ENCODE measurements at places on chromosomes 5 and 9.

DNA sequence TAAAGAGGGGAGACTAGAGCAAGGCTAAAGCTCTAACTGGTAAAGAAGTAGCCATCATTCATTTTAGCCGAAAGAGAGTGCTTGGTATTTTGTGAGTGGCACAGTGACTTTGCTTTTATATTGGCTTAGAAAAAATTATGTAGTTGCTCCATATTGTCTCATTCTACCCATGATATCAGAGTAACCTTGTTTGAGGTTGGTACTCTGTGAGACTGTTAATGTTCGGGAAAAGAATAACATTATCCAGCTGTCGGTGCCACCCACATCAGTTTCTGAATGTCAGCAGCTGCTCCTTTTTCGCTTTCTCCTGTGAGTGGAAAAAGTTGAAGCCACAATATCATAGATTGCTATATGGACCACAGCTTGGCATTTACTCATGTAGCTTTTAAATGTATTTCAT lies 376.4 kb upstream of the KCNN2 start:
- no peak for DNase-seq

GRCh38 chr9:22141908-22142307 lies 132.8 kb upstream of the CDKN2B start:
- no peak for DNase-seq

GRCh38 chr5:67799732-67800234 lies 415.8 kb upstream of the PIK3R1 start:
- DNase-seq: no peak

DNA sequence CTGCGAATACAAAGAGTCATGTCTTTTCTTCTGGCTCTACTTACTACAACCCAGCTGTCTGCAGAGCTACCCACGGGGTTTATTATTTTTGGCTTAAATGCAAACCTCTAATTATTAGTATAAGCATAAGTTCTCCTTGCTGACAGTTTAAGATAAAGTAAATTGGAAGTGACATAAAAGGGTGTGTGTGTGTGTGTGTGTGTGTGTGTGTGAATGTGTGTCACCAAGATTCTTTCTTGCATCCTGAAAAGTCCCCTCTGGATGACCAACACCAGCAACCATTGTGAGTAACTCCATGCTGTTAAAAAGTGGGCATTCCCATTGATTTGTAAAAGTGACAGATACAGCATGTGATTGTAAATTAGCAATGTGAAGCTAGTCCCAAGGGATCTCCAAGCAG lies 803.8 kb upstream of the ZNF608 start:
- no peak for DNase-seq

- DNase-seq: peak; percentile 19
These were observed 9.3 kb upstream of the TEX48 start for GRCh38 chr9:114691046-114691955.

DNA sequence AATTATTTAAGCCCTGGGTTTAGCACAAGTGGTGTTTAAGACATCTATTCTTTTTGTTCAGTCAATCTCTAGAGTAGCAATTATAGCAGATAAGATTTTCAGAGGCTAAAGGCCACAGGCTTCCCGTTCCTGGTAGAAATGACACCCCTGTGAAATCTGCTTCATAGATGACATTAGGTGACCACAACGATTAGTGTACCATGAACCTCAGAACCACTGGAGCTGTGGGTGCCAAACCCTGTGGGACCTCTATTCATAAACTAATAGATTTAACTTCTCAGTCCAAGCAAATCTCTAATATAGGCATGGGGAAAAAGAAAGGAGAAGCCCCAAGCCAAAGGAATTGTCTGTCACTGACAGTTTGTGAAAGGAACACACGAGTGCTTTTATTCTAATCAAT lies 207.4 kb downstream of the ARRDC3 start:
- DNase-seq: no peak

DNA sequence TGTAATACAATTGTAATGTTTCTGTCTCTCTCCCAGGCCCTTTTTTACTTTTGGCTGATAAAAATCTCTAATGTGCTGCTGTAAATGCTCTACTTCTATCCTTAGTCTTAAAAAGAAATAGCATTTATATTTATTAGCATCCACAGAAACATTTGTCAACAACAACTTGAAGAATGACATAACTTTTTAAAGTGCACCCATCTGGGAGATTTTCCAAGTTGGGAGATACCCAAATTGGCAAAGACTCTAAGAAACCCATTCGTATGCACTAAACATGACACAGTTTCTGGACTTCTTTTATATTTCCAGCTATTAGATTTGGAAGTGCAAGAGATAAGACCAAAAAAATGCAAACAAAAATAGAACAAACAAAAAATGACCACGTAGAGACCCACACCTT lies 2287.4 kb upstream of the WWC1 start:
- no peak for DNase-seq

DNA sequence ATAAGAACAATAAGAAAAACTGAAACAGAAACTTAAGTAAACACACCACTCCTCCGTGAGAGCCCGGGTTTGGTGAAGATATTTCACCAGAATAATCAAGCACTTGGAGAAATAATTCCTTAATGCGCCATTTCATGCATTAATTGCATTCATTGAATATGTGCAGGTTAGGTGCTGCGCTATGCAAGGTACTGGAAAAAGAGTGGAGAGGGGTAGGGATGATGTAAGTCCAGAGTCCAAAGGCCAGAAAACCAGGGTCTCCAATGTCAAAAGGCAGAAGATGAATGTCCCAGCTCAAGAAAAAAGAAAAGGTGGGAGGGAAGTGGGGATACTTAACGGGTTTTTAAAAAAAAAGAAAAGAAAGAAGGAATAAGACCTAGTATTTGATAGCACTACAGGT lies 669 bp upstream of the ZFP37 start:
- DNase-seq: no peak

DNA sequence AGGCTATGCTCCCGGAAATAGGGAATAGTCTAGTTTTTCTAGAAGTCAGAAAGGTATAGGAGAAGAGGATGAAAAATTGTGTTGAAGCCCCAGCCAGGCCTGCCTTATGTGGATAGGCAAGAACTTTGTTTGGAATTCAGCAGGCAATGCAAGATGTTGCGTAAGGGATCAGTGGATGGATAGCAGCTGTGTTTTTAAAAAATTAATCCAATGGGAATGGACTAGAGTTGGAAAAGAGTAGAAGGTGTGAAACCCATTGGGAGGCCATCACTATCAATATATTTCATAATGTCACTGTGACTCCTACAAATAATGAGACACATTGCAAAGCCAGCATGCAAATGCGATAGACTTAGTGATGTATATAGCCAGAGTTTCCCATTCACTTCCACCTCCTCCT lies 281.9 kb downstream of the MARCHF11 start:
- DNase-seq: no peak

DNA sequence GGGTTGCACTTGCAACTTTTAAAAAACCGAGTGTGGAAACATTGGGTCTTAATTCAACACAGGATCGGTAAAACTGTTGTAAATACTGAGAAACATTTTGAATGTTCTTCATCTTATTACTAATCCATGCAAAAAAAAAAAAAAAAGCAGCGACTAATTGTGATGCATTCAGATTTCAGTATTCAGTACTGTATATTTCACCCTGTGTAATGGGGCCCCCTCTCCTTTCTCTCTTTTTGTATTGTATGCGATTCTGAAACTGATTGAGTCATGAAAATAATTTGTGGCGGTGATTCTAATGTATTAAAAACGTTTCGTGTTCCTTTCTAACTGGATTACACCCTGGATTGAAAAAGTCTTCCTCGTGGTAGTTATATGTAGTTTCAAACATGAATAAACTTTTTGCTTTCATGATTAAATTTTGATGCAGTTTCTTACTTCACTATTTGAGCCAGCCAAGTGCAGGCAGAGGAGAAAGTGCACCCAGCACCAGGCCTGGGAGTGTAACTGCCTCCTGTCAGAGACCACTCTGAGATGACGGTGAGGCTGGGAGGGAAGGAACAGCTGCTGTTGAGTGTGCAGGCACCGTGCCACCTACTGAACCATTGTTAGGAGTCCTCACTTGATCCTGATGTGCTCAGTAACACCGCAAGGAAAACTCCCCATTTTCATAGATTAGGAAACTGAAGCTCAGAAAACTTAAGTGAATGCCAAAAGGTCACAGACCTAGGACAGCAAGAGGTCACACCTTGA lies 220.0 kb downstream of the PBX3 start:
- DNase-seq: no peak

DNA sequence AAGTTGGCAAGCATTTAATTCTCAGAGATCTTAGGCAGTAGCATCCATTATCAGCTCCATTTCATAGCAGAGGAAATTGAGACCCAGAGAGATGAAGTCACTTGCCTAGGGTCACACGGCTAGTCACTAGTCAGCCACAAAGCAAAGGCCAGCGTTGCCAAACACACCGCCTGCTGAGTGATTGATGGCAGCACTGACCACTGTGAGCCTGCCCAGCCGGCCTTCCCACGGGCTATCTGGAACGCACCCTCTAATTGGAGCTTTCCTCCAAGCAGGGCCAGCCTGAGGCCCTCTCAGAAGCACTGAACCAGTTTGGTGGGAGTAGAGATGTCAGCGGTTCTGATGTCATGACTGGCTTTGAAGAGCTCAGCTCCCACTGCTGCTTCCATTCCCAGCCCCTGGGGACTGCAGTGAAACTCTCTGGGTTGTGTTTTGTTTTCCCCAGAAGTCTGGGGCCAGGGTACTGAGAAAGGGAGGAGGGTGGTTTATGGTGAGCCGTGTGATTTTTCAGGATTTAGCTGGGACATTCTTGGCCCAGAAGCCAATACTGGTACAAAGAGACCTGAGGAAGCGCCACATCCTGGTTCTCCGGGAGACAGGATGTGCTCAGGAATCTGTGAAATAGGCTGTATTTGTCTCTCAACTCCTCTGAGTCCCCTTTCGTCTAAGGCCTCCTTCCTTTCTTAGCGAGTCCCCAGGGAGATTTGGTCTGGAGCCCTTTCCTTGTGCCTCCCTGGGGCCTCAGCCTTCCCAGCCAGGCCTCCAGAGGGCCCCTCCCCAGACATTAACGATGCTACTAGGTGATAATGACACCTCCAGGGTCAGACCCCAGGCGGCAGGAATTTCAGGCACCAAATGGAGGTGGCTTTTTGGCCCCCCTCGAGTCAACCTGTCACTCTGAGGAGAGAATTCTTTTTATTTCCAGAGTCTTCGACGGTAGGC lies 44.5 kb downstream of the SPRY4 start:
- no peak for DNase-seq

GRCh38 chr9:127011772-127012171 lies 97.2 kb downstream of the RALGPS1 start:
- no peak for DNase-seq

GRCh38 chr9:114921171-114921570 lies 9.2 kb downstream of the TNFSF8 start:
- no peak for DNase-seq

GRCh38 chr9:37729499-37729898 lies 24.1 kb upstream of the TRMT10B start:
- no peak for DNase-seq

DNA sequence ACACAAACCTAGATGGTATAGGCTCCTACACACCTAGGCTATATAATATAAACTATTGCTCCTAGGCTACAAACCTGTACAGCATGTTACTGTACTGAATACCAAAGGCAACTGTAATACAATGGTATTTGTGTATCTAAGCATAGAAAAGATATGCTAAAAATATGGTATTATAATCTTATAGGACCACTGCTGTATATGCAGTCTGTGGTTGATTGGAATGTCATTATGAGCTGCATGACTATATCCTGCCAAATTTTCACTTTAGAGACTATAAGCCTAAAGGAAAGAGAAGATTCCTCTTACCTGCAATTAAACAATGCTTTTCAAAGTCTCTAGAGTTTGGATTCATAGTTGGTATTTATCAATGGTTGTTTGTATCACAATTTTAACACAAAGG lies 24.7 kb upstream of the ACOT12 start:
- DNase-seq: no peak

GRCh38 chr9:129497005-129497812 lies 123.7 kb downstream of the C9orf50 start:
- no peak for DNase-seq

DNA sequence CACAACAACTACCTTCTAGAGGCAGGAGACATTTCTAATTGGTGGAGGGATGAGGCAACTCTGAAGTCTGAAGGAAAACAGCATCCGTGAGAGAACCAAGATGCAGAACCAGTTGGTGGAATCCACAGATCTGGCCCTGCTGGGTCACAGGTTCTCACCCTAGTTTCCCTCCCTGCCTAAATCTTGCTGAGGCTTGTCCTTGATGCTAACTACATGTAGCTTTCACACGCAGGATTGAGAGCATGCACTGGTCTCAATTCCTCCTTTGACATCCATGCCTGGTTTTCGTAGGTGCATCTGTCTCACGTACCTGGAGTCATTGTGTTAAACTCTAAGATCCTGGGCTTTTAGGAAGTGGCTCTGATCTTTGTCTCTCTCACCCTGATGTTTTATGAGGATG lies 9.7 kb upstream of the F2RL1 start:
- no peak for DNase-seq

DNA sequence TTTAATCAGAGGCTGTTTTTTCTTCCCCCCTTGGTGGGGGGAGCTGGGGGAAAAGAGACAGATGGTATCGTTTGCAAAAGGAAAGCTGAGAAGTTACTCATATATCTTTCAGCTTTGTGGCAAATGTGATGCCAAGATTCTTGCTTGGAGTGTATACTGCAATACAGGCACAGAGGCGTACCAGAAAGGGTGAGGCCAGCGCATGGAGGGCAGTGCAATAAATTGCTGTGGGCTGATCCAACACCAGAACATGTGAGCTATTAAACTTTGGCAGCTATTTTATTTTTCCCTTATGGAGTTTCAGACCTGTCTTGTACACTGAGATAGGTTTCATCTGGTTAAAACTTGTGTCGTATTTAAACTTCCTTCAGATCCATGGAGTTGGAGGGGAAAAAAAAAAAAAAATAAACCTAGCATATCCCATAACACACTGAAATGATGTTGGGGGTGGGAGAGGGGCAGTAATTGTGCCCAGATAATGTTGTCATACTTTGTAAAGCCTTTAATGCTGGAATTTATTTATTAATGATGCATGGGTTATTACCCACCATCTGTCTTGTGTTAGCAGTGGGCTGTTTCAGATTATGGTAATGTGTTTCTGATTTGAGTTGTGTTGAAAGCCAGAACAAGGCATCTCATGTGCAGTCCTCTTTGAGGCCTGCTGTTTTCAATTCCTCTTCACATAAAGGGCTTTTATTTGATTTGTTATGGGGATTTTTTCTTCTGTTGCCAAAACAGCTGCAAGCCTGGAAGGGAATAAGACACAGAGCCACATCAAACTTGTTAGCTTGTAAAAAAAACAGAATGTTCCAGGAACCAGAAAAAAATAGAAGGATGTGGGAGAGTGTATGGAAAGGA lies 891.3 kb downstream of the TLE1 start:
- DNase-seq: no peak

GRCh38 chr9:90909225-90909624 lies 107.6 kb downstream of the SYK start:
- no peak for DNase-seq

- peak; percentile 42 for DNase-seq
These were observed 312.5 kb upstream of the PTGER4 start for GRCh38 chr5:40367255-40367654.

GRCh38 chr5:89401659-89402058 lies 518.7 kb upstream of the MEF2C start:
- DNase-seq: no peak

DNA sequence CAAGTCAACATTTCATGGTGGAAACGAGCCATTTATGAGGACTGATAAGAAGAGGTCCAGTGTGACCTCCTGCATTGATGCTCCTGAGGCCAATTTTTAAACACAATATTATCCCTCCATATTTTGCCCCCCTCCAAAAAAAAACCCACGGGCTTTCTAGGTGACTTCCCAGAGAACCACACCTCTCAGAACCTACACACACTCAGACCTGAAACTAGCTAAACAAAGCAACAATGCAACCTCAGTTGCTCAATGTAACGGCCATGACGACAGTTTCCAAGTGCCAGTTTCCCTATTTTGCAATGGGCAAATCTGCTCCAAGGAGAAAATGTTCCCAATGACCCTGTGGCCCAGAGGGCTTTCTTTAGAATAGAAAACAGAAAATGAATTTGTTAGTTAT lies 3.5 kb downstream of the NRG2 start:
- no peak for DNase-seq
